Glutamatergic neuron (in vitro differentiated cells): ENCODE measurements at places on chromosomes 13 and 19. TPM values are rescaled to one million over a fixed set of nuclear protein-coding genes. Genes with fewer than 3 reads are reported as not detected.

DNA sequence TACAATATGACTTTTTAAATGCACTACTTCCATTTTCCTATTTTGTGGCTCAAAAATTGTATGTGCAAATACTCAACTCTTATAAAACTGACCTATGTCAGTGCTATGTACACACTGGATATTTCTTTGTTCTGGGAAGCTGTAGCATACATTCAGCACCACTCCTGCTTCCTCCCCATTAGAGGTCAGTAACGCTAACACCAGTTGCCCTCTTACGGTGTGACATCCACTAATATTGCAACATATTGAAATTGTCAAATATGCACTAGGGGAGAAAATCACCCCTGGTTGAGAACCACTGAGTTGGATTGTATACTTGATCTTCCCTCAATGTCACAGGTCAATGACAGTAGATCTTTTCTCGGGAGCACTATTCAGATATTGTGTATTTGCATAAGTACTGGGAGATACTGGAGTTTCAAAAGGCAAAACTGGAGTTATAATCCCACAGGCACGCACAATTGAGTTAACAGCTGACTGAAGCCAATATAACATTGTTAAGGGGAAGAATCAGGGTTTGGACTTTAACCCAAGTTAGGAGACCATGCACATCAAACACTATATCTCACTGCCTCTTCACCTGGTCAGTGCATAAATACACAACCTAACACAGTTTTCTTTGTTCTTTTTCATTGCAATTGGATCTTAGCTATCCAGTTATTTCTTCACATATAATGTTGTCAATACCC, 1276.5 kb upstream of the MIR17HG start:
- no peak for DNase-seq
- H3K4me3 ChIP-seq, result no peak overlapping the region
- peak overlapping the region; percentile 65 for H3K27ac ChIP-seq
- H3K27me3 ChIP-seq, result peaks cover 2% of the 10 kb centered on the region
- peaks cover 9% of the 10 kb centered on the region for H3K4me1 ChIP-seq

GRCh38 chr19:16882146-16882545, 6.7 kb upstream of the F2RL3 start:
- H3K4me3 ChIP-seq, result no peak overlapping the region
- peaks cover under 1% of the 10 kb centered on the region for H3K4me1 ChIP-seq
- H3K27me3 ChIP-seq, result peaks cover 2% of the 10 kb centered on the region

GRCh38 chr13:54750521-54750920, 1721.9 kb downstream of the OLFM4 start:
- no peak overlapping the region for H3K27ac ChIP-seq
- H3K36me3 ChIP-seq, result no peaks in the 10 kb centered on the region

The PRR36 gene
- 37.4 TPM for total RNA-seq

The IL4I1 gene
- total RNA-seq, result 0.59 TPM
